ENCODE measurements at places on chromosomes 7 and 10.

DNA sequence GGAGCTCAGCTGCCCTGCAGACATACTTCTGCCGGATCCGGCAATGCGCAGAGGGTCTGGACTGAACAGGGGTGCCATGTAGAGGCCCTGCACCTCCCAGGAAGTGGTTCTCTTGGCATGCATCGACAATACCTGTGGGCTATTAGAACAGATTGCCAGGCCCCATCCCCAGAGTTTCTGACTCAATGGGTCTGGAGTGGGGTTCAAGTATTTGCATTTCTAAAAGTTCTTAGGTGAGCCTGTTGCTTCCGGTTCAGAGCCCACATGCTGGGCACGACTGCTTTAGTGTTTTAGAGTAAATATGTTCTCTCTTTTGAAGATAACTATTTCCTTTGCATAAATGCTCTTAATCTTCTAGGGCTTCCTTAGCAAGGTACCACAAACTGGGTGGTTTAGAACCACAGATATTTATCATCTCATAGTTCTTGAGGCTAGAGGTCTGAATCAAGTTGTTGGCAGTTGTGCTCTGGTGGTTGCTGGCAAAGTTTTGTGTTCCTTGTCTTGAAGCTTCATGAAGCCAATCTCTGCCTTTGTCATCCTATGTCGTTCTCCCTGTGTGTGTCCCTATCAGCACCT, 435.5 kb downstream of the TCERG1L start:
- no peak for DNase-seq

DNA sequence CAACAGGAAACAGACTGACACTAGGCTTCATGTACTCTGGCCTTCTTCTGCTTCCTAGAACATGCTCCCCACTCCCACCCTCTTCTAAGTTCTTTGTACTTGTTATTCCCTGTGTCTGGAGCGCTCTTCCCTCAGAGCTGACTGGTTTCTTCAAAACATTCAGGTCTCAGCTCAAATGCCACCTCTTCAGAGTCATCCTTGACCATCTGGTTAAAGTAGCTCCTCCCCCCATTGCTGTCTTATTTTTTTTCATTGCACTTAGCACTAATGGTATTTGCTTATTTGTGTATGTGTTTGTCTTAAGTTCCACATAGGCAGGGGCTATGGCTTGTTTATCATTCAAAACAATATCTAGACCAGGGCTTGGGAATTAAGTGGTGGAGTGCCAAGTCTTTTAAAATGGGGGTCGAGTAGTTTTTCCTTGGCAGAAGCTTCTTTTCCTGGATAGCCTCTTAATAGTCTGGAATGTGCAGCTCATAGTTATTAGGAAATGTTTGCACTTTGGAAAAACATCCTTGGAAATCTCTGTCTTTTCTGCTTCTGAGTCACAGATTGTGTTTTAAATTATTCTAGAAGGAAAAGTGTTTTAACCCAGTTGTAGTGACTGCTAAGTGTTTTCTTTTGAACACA, 60.0 kb downstream of the RALA start:
- DNase-seq: no peak

- DNase-seq: no peak
These were observed 14.4 kb downstream of the NUDT1 start for GRCh38 chr7:2256306-2257045.

DNA sequence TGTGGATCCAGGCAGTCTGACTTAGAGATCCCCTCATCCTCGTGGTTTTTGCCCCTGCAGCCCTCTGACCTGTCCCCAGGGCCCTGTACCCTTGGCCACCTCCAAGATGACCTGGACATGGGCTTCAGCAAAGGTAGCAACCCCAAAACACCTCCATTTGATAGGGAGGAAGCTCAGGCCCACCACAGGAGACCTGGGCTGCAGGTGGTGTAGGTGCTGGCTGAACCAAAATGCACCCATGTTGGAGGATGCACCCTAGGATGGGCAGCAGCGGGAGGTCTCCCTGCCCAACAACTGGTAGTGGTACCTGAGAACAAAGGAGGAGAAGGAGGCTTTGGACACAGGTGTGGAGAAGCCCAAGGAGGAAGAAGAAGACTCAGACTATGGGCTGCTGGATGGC, 188.7 kb downstream of the ZNF716 start:
- no peak for DNase-seq

- no peak for DNase-seq
These were observed 19.4 kb upstream of the EZH2 start for GRCh38 chr7:148903504-148903903.

DNA sequence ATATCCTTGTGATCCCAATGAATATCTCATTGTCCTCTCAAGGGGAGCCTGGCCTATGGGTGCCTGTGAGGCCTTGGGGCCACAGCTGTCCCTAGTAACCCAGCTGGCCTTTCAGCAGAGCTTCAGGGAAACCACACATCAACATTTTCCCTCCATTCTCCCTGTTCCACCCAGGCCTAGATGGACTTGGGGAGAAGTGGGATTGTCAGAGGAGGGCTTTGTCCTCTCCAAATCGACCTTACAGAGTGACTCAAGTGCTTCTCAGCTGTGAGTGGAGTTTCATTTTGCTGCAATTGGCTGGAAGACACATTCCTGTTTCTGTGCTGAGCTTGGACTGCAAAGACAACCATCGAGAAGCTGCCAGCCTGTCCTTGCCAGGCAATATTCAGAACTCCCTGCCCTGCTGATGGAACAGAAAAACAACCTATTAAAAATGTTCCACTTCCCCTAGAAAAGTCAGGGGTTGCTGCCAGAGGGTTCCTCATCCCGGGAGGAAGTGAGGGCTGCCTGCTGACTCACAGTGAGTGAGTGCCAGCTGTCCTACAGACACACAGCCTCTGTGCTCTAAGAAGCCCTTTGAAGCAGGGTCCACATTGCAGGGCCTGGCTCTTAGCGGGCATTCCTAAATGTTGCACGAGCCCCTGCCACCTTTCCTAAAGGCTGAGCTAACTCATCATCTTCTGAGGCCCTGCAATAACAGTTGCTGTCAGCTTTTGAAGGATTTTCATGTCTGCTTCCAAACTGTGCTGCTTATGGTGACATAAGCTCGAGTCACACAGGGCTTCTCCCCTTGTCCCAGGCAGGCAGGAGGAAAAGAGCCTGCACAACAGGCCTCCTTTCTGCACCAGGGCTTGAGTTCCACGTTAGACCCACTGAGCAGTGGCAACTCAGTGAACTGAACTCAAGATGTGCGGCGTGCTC, 20.5 kb downstream of the STRA8 start:
- no peak for DNase-seq

GRCh38 chr10:43479275-43479674, 42.4 kb downstream of the ZNF487 start:
- no peak for DNase-seq

DNA sequence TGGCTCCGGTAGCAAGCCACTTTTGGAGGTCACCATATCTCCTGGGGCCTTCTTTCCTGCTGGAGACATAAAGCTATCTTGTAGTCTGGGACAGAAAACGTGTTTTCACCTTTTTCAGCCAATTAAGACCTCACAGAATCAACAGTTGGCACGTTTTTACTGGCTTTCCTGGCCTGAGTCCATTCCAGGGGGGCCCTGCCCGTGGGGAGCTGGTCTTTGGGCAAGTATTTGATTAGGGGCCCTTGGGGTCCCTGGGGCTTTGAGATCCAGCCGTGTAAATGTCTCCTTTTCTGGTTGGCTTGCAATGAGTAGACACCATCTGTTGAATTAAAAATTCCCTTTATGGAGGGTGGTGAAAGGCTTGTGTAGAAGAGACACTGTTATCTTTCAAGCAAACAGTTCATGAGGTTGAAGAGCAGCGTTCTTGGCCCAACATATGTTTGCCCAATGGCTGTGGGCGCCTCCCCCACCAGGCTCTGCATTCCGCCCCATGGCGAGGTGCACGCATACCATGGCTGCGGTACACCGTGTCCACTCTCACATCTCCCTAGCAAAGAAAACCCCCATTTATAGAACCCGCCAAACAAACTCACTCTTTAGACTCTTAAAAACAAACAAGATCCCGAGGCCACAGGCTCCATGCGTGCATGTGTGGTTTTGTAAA, 593.2 kb downstream of the LRMDA start:
- DNase-seq: no peak

GRCh38 chr10:111370101-111370500, 293.3 kb downstream of the ADRA2A start:
- no peak for DNase-seq

GRCh38 chr10:14873090-14873760, 5.4 kb upstream of the SUV39H2 start:
- no peak for DNase-seq

DNA sequence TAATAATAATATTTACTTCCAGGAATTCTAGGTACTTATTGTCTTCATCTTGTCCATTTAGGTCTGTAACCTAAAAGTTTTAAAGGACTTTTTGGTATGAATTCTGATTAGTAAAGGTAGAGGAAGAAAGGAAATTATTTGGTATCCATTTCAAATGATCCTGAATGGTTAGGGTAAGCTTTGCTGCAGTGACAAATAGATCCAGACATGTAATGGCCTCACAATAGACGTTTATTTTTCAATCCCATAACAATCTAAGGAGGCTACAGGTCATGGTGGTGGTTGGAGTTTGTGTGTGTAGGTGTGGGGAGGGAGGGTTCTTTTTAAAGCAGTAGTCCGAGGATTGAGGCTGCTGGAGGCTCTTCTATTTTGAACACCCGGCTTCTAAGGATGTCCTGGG, 5.3 kb downstream of the FBH1 start:
- DNase-seq: no peak

DNA sequence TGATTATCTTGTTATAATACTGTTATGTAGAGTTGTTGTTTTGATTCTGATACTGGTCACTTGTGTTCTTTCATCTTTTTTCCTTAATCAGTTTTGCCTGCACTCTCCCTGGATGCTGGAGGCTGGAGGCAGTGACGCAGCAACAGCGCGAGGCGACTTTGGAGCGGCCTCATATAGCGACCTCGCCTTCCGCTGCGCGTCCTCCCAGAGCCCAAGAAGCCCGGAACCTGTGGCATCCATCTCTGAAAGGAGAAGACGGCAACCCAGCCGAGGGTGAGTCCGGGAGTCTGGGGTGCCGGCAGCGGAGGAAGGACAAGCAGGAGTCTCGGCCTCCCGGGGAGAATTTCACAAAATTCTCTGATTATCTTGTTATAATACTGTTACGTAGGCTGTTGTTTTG, 161.2 kb downstream of the ZNF33B start:
- no peak for DNase-seq

- DNase-seq: no peak
These were observed 104.9 kb downstream of the SPDYE5 start for GRCh38 chr7:75596727-75597614.

DNA sequence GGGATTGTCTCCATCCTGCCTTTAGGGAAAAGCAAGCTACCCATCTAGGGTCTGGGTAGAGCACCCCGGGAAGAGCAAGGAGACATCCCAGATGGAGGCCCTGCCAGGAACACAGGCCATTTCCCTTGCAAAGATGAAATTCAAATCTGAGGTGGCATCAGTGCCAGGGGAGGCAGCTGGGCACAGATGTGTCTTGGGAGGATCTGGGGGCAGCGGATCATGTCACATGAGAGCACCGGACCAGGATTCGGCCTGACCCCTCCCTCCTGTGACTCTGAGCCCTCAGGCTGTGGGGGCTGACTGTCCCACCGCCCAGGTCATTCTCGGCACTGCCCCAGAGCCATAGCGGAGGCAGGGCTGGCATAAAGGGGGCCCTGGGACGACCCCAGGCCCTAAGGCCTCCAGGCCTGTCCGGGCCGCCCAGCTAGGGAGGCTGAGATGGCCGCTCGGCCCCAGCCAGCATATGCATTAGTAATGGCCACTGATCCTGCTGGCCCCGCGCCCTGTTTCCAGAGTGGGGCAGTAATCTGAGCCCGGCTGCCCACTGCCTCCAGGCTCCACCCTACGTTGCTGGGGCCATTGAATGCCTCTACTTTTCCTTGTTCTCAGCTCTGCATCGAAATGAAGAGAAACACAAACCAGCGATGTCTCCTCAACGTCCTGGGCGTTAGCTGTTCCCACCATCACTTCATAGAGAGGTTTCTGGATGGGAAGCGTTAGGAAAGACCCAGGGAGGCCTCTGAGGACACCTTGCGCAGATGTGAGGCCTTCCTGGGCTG, 148.5 kb downstream of the UBE2H start:
- no peak for DNase-seq

GRCh38 chr7:24478137-24478655, 95.1 kb upstream of the PALS2 start:
- no peak for DNase-seq

GRCh38 chr7:117666031-117666430, 186.2 kb downstream of the CFTR start:
- no peak for DNase-seq

- no peak for DNase-seq
These were observed 1.7 kb downstream of the SORCS3 start for GRCh38 chr10:104642658-104643302.

GRCh38 chr7:24857623-24858022, 100.4 kb upstream of the GSDME start:
- no peak for DNase-seq

GRCh38 chr10:113425541-113425951, 127.3 kb upstream of the HABP2 start:
- DNase-seq: no peak

GRCh38 chr7:158695726-158696452, 8.7 kb downstream of the NCAPG2 start:
- DNase-seq: peak; percentile 74

GRCh38 chr10:1674501-1674900, 62.8 kb downstream of the ADARB2 start:
- no peak for DNase-seq

DNA sequence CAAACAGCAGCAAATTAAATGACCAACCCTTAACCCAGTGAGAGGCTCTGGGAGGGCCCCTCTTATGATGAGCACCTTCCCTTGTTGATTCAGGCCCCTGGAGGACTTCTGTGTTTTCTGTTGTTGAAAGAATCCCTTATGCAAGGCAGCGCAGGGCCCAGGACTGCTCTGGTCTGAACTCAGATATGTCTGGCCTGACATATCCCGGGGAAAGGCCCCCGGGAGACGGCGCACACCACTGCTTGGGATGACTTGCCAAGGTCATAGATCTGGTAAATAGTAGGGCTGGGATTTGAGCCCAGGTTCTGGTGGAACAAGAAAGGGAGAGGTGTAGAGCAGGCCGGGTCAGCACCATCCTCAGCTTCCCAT, 124.0 kb downstream of the AOAH start:
- DNase-seq: no peak

DNA sequence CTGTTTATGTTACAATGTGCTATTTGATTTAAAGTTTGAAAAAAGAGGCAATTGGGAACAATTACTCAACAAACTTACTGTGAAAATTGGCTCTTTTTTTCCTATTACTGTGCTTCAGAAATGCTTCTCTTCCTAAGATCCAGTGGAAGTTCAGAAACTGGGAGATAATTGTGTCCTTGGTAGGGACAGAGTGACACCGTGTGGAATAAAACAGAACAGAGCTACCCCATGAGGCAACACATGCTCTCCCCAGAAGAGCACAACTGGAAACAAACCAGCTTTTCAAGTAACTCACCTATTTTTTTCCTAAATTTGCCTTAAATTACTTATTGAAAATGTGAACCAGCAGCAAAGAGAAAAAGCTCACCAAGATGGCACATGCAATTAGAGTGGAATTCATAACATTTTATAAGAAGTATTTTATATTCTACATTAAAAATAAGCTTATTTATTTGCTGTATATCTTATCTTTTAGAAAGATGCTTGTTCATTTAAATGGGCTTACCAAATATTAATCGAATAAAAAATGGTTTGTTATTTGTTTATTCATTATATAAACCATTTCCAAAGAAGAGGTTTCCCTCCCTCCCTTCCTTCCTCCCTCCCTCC, 346.1 kb upstream of the ANKRD30A start:
- DNase-seq: no peak
